Muscle of leg (tissue), 16 donors: ENCODE measurements at places on chromosomes 1 and 21.

GRCh38 chr1:178134061-178134460 is 40.2 kb downstream of the RASAL2 start:
- peak; percentile 73 for DNase-seq

GRCh38 chr1:177928194-177928593 is 41.7 kb downstream of the SEC16B start:
- no peak for DNase-seq

DNA sequence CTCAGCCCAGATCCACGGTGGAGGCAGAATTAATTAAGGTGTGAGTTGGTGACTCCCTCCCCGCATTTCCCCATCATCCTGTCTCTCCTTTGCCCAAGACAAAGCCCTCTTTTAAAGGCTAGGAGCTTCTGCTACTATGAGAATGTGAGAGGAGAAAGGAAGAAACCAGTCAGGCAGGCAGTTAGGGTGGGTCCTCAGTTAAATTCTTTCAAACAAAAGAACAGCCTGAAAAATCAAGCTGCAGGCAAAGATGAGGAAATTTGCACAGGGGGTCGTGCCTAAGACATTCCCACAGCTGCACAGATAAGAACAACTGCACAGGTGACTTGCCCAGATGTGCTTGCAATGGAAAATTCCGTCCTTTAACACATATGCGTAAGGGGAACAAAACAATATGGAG is 47.6 kb downstream of the SERTAD4 start:
- no peak for DNase-seq

DNA sequence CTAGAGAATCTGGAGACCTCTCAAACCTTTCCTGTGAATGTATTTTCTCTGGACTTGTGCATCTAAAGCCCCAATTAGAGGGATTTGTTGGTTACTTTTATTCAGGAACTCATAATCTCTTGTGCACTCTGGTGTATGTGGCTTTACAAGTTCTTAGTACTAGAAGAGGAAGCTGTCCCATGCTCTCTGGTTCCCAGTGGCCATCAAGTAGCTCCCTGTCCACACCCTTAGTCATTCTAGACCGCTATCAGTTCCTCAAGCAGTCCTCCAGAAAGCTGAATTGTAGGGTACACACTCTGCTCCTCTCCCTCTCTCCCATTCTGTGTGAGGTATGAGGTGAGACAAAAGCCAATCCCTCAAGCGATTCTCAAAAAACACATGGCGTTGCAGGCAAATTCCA is 470.3 kb downstream of the PTPRC start:
- DNase-seq, result no peak

GRCh38 chr1:205438213-205439158 is 16.6 kb upstream of the LEMD1 start:
- DNase-seq, result peak; percentile 75

DNA sequence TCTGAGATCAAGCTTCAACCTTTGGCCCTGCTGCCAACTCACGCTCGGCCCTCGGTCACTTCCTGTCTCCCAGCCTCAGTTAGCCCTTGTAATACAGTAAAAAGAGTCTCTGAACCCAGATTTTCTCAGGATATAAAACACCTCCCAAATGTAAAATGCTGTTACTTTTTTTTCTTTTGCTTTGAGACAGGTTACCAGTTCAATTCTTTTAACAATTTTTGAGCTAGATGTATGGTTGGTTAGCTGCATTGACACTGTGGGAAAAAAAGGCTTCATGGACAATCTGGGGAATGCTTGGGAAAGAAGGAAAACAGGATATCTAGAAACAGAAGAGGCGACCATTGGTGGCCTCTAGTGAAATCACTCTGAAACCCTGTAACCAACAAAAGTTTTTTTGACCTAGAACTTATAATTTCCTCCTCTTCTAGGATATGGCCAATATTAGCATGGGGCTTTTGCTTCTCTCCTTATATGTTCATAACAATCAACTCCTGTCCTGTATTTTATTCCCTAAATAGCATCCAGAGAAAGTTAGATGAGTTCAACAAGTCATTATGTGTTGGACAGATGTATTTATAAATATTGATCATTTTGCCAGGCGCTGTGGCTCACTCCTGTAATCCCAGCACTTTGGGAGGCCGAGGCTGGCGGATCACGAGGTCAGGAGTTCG is 1.3 kb downstream of the CMPK1 start:
- peak; percentile 21 for DNase-seq

DNA sequence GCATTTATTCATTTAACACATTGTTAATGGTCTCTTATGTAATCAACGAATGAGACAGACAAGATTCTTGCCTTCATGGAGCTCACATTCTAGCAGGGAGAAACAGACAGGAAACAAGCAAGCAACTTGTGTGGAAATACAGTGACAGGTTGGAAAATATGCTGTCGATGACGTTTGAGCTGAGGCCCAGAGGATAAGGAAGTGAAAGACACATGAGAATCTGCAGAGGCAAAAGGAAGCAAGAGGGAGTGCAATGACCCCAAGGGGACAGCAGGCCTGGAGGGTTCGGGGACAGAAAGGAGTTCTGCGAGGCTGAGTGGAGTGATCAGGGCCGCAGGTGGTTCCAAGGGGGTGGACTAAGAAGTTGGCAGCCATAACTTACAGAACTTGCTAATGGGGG is 60.6 kb upstream of the AKT3 start:
- DNase-seq, result peak; percentile 64

- DNase-seq, result no peak
Measured at GRCh38 chr1:11611638-11612327, 42.4 kb downstream of the FBXO2 start.

DNA sequence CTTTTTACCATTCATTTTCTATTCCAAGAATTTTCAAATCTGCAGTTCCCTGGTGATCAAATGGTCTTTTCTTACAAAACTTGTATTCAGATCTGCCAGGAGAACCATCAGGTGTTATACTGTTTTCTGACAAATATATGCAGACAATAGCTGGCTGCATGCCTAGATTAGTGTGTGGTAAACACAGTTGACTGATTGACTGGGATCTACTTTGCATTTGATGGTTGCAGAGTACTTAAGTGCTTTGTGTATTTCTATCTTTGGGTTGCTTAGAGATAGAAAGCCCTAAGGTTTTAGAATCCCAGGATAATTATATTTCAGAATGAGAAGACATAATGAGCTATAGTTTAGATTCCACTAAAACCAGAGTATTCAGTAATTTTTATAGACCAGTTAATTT is 102.0 kb upstream of the CHODL start:
- no peak for DNase-seq

DNA sequence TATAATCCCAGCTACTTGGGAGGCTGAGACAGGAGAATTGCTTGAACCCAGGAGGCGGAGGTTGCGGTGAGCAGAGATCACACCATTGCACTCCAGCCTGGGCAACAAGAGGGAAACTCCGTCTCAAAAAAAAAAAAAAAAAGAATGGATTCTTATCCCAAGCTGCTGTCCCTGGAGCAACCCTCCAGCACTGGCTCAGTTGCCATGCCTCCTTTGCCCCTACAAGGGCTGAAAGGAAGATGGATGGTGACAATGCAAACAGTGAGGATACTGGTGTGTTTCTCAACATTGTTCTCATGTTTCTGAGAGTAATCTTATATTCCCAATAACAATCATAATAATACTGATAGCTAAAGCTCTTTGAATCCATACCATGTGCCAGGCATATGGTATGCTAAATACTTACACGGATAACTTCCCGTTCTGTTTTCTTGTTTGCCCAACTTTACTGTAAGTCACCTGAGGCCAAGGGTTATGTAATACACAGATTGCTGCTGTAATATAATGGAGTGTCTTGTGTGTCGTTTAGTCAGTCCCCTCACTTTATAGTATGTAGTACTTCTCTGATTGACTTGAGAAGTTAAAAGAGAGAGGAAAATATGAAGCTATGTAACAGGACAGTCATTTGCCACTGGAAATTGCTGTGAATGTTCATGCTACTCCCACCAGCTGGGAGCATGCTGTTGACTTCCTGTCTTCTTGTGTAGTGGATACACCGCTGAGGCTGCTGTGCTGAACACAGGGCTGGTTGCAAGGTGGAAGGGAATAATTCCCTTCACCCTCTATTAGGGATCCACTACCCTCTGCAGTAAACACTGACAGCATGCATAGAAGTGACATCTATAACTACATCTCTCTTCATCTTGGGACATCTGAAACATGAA is 153.6 kb downstream of the CNIH3 start:
- no peak for DNase-seq

- DNase-seq, result no peak
Measured at GRCh38 chr1:219302697-219303096, 129.0 kb downstream of the LYPLAL1 start.

GRCh38 chr1:21278860-21279845 is 11.1 kb downstream of the ECE1 start:
- peak; percentile 71 for DNase-seq

DNA sequence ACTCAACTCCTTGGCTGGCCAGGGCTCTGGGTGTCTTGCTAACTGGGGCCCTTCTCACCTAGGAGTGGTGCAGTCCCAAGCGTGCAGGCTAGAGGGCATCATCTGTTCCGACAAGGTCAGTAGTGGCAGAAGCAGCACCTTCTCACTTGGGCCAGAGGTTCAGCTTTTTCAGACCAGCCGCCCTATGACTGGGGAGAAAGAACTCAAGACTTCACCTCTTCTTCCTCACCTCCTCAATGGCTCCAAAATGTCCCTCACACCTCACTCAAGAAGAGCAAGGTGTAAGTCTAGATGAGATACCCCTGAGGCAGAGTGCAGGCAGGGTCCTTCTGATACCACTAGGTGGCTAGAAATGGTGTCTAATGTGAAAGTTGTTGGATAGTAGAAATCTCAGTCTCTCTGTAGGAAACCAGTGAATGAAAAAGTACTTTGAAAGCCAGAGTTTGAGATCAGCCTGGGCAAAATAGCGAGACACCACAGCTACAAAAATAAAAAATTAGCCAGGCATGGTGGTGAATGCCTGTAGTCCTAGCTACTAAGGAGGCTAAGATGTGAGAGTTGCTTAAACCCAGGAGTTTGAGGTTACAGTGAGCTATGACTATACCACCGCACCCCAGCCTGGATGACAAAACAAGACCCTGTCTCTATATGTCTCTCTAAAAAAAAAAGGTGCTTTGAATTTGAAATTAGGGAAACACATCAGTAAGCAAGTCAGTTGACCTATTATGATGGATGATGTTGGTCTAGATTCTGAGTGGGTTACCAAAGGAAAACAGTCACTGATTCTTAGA is 8.6 kb upstream of the IL20 start:
- no peak for DNase-seq

DNA sequence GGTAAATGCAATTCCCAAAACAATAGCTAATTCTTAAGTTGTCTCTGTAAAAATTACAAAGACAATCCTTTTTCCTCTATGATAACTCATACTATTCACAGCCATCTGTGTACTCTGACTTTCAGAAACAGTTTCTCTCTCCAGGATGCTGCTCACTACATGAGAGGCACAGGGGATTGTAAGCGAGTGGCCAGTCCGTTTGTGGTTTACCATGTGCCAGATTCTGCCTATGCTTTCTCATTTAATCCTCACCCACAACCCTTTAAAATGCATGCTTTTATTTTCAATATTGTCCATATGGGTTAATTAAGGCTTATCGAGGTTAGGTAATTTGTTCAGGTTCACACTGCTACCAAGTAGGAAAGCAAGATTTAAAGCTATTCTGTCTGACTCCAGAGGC is 23.0 kb downstream of the RGS1 start:
- no peak for DNase-seq

- no peak for DNase-seq
Measured at GRCh38 chr1:84842748-84843231, 50.2 kb downstream of the LPAR3 start.

DNA sequence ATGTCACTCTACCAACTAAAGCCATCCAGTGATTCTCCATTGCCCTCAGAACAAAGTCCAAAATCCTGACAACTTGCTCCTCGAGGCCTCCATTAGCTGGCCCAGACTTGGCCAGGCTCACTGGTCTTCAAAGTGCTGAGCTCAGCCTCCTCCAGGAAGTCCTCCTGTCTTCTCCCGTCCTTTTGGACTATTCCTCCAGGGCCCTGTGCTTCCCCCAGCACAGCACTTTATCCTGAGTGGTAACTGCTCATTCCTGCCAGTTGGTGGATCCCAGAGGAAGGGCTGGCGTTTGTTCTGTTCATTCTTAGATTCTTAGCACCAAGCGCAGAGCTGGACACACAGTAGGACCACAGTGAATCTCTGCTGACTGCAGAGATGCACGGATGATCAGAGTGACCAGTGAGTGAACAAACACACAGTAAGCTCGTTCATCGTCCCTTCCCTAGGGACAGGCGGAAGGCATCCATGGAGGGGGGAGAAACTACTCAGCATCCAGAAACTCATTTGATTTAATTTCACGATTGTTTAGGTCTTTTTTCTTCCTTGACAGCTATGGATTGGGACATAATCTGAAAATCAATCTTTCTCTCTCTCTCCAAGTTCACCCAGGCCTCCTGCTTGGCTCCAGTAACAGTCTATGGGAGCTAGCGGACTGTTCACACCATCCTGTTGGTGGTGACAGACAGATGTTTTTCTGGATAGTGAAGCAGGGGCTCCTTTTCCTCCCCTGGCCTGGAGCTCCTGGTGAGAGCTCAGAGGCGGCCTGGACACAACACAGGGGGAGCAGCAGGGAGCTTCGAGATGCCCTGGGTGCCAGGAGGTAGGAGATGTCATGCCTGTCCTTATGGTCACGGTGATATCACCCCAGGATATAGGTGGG is 180.2 kb downstream of the PTPRU start:
- DNase-seq, result no peak

DNA sequence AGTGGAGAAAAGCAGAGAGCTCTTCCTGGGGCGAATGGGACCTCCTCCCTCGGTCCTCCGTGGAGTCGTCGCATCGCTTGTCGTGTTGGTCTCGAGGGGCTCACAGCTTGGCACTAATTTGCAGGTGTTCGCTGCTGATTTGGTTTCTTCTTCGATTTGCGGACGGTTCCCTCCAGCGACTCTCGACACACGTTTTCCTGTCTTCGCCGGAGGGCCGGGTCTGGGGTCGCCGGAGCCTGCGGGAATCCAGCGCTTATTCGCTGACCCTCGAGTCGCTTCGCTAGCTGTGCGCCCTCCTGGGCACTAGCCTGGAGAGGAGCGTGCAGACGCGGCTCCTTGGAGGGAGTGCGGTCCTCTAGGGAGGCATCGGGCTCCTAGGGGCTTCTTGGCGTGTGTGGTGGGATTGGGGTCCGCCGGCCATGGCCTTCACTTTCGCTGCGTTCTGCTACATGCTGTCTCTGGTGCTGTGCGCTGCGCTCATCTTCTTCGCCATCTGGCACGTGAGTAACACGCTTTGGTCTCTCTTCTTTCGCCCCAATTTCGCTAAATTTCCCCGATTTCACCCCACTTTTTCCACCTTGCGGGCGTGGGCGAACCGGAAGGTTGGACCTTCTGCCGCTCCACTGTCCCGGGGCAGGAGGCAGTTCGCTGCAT is 766 bp downstream of the CNIH3 start:
- no peak for DNase-seq

DNA sequence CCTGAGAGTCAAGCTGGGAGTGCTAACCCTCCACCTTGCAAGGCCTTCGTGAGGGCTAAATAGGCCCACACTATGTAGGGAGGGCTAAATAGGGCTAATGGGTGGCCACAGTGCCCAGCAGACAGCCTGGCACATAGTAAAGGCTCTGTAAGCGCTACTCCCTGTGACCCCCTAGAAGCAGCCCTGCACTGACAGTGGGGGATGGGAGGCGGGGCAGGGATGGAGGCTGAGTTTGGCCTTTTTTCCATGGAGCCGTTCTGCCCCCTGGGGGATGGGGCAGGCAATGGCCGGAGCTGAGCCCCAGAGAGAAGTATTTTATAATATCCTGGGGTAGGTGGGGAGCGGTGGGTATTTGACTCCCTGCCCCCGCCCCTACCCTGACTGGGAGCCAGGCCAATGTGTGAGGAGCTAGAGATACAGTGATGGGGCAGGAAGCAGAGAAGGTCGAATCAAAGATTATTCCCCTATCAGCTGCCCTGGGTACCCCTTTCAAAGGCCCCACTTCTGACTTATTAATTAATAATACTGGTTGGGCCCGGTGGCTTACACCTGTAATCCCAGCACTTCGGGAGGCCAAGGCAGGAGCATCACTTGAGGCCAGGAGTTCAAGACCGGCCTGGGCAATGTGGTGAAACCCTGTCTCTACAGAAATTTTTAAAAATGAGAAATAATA is 42.3 kb downstream of the LACTBL1 start:
- peak; percentile 48 for DNase-seq
